NCI-H2029 (cell line): ENCODE measurements at places on chromosomes 5 and 9.

- DNase-seq = no peak
These were observed 52.8 kb downstream of the GRIA1 start for GRCh38 chr5:153543288-153543687.

GRCh38 chr9:21141427-21141882 lies at the start of gene IFNW1:
IFNW1 (minus strand) TSS chr9:21141832; CDS start chr9:21141570, 262 bp downstream.
- no peak for DNase-seq

DNA sequence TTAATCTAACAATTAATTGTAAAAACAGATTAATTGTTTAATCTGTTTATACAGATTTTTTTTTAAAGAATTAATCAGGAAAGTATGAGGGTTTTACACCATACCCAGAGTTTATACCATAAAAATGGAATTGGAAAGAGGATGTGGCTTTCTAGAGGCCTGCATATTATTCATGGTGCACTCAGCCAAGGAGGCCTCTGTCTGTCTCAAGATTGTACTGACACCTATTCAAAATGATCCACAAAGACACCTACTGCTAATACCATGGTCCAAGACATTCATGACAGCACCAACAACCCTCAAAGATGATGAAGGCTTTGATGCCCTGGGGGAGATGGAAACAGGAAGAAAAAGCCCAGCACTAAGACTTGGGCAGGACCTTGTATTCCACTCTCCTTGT lies 58.1 kb upstream of the MAST4 start:
- DNase-seq = no peak

DNA sequence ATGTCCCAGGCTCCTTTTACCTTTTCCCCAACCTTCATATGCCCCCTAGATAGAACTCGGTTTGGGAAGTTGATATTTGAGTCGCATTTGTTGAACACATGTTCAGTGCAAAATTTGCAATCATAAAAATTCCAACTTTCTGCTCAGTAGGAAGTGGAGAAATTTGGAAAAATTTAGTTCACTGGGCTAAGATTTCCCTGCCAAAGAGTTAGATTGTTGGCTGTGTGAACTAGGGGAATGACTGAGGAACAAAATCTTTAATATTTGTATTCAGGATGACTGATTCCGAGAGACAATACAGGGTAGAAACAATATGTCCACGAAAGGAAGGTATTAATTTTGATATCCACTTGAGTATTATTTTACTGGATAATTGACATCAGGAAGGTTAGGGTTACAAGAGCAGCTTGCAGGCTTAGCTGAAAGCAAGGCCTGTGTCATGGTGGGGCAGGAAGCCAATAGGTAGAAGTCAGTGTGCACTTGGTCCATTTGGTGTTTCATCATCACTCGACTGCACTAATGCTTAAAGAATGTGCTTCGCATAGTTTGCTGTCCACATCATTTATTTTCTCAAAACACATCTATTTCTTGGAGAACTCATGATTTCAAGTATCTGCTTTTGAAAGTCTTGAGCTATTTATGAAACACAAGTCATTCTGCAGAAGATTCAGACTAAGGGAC lies 59.4 kb upstream of the GNA14 start:
- no peak for DNase-seq

- DNase-seq = no peak
These were observed 54.0 kb upstream of the FCN1 start for GRCh38 chr9:134971696-134972095.

DNA sequence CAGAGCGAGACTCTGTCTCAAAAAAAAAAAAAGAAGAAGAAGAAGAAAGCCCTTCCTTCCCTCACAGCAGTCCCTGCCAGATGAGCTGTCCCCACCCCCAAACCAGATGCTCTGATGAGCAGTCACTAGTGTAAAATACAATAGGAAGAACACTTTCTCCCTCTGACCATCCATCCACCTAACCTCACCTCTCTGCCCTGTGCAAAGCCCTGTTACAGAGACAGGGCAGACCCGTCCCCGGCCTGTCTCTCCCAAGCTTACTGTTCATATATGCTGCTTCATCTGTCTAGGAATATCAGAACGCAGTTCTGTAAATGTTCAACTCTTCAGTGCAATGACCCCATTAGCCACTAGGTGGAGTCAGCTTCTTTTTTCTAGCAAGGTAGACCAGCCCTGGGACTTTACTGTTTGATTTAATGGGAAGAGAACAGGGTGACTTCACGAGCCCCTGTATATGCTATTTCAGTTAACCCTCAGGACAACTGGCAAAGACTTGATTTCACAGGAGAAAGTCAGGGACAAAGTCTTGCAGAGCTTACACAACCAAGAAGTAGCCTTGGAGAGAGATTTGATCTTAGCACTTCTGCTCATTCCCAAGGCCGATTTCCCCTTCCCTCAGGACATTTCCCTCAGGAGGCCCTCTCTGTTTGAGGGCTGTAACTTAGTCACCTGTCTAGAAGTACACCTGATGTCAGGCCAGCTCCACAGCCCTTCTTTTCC lies 14.9 kb upstream of the FGFR4 start:
- DNase-seq = peak; percentile 69

- DNase-seq = no peak
These were observed 81.8 kb downstream of the SUSD1 start for GRCh38 chr9:112093147-112093869.

- no peak for DNase-seq
These were observed 48.7 kb downstream of the DNAJC21 start for GRCh38 chr5:34977934-34978613.

DNA sequence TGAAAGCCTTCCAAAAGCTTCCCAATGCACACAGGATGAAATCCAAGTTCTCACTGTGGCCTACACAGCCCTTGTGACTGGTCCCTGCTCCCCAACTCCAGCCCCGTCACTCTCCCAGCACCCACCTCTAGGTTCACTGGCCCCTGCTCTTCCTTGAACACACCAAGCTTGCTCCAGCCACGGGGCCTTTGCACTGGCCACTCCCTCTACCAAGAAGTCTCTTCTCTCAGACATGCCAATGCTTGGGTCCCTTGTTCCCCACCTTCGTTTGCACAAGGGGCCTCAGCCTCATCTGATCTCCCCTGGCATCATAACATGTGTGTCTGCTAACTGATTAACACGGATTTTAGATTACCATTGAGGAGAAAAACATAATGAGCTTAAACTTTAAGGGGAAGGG lies 56.0 kb downstream of the ROR2 start:
- no peak for DNase-seq

- no peak for DNase-seq
These were observed 46.9 kb upstream of the TCERG1 start for GRCh38 chr5:146400201-146400600.

DNA sequence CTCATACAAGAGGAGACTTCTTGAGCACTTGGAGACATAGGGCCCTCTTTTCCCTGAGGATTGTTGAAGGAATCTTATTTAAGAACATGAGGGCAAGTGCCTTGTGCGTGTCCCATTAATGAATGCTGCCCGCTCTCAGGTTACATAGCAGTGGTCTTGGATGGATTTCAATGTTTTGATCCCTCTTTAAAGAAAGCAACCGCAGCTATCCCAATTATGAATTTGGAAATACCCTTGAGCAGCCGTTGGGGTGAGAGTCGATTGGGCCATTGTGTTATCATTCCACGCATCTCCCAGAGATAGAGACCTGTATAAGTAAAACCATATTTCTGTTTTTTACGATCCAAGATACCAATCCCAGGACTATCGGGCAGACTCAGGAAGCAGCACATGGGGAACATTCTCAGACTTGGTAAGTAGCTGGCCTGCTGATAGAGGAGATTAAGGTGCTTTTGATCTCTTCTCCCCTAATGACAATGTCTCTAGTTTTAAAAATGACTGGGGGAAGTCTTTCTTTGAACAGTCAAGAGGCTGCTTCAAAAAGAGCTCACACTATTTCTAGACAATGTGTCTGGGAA lies 145.3 kb downstream of the MACROH2A1 start:
- no peak for DNase-seq

- DNase-seq = no peak
These were observed 129.2 kb upstream of the FST start for GRCh38 chr5:53350991-53351770.

DNA sequence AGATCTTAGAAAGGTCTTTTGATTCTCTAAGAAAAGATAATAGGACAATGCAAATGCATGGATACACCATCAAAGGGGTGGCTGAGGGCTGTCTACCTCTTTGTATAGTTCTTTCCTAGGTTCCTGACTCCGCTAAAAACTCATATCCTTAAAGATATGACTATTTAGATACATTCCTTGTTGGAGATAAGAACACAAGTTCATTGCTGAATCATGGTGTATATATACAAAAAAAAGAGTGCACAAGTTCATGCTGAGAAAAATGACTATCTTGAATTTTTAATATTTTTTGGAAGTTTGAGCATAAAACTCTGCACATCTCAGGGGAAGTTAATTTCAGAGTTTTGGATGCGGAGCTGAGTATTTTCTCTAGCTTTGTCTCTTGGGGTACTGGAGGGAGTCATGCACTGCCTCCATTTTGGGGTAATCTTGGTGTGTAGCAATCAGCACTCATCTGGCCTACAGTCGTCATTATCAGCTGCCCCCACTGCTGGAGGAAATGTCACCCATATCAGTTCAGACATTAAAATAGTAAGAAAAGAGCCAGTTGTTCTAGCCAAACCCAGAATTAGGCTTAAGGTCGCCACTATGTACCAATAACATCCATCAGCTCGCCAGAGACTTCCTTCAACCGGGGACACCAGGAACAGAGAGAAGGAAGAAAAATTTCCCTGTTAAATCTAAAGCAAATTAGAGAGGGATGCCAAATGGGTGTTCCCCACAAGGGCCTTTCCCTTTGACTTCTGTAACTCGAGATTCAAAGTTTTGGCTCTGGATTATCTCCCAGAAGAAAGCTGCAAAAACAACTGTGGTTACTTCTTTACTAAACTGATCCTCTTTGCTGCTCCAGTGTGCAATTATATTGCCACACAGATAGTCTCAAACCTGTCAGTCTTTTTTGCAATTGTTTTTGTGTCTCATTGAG lies 49.0 kb downstream of the PTTG1 start:
- DNase-seq = no peak

DNA sequence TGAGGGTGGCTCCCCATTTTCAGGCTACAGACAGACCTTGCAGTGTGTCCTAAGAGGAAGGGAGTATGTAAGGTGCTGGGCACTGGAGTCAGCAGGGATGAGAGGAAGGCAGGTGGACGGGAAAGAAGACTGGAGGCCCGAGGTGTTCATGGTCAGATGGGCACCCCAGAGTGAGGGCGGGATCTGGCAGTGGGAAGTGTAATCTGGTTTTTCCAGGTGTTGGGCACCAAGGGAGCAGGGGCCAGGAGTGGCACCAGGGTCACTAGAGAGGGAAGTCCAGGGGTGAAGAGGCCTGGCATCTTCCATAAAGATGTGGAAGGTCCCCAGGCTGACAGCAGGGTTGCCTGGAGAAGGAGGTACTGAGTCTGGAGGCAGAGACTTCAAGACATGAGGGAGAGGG lies 29.7 kb downstream of the PITX1 start:
- DNase-seq = no peak

DNA sequence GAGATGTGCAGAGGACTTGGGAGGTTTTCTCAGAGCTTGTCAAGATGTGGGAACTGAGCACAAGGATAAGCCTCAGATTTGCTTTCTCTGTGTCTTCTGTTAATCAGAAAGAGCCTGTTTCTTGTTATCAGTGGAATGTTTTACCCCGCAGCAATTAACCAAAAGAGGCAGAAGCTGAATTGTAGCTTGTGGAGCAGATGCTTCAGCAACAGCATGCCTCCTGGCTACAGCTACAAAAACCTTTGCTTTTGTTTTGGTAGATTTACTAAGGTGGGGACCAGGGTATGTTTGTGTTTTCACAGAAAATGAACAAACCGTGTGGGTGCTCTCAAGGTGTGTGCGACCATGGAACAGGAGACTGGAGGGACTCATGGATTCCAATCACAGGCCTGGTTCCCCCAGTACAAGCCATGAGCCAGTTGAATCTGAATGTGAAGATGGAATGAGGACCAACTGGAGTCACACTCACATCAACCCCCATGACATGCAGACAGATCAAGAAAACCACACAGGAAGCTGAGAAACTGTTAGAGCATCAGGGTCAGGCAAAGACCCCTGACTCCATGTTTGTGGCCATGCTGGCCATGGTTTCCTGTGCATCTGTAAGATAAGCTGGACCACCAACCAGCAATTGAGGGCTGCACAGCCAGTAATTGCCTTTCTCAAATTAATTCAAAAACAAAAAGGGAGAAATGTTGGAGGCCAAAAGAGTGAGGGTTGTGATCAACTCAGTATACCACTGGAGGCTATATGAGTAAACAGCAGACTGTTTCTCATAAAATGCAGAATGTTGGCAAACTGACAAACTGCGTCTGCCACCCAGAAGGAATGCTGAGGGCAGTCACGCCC lies 6.9 kb downstream of the UGT3A2 start:
- no peak for DNase-seq

DNA sequence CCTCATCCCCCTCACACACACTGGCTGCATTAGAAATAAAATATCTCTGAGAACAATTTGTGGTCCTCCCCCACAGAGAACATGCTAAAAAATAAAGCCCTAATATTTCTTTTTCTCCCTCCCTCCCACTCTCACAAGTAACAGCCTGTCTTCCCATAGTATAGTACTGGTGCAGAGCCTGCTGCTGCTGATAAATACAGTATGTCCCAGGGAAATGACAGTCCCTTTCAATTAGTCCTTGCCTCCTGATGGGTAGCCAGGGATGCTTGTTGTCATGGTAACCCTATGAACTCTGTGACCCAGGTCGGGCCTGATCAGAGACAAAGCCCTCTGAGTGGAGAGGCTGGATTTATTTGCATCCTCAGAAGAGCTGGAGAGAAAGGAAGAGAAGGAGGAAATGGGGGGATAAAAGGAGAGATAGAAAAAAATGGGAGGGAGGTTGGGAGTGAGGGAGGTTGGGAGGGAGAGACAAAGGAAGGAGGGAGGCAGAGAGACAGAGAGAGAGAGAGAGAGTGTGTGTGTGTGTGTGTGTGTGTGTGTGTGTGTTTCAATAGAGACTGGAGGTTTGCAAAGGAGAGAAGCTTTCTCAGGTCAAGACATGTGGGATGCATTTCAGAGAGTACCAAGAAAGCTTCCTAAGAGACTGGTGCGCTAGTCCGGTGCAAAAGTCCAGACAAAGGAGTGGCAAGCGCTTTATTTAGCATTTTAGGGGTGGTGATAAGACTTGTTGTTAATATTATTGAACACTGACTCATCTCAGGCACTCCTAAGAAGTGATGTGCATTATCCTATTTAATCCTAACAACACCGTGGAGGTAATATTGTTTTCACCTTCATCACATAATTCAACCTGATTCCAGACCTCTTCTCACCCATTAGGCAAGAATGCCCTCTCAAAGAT lies 260.8 kb downstream of the FAM114A2 start:
- no peak for DNase-seq

DNA sequence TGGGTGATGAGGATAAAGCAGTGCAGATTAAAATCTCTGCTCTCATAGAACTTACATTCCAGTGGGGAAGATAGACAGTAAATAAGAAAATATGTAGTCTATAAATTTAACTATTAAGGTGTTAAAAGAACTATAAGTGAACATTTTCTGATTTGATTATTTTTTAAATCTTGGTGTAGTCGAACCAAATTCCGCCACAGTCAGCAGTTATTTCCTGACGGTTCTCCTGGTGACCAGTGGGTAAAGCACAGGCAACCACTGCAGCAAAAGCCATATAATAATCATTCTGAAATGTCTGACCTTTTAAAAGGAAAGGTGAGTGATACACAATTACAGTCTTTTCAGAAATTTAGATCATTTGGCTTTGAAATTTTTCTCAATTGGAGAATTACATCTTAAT lies 27.2 kb downstream of the DCP2 start:
- no peak for DNase-seq
